ENCODE measurements at places on chromosomes 6 and 20.

DNA sequence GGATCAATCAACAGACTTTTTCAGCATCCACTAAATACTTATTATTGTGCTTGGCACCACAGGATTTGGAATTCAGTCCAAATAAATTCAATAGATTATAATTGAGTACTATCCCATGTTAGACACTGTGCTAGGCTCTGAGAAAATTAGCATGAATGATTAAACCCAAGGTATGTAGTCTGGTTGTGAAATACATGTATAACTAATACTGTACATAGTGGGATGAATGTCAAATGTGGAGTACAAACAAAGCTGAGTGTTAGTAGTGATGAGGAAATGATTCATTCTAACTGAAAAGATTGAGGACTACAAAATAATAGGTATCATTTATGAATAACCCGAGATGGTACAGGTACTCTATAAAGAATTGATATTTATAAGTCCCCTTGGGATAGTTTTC is 111.9 kb upstream of the FLRT3 start:
- no peak for DNase-seq

- DNase-seq: no peak
Measured at GRCh38 chr6:12075067-12075563, 63.0 kb downstream of the HIVEP1 start.

DNA sequence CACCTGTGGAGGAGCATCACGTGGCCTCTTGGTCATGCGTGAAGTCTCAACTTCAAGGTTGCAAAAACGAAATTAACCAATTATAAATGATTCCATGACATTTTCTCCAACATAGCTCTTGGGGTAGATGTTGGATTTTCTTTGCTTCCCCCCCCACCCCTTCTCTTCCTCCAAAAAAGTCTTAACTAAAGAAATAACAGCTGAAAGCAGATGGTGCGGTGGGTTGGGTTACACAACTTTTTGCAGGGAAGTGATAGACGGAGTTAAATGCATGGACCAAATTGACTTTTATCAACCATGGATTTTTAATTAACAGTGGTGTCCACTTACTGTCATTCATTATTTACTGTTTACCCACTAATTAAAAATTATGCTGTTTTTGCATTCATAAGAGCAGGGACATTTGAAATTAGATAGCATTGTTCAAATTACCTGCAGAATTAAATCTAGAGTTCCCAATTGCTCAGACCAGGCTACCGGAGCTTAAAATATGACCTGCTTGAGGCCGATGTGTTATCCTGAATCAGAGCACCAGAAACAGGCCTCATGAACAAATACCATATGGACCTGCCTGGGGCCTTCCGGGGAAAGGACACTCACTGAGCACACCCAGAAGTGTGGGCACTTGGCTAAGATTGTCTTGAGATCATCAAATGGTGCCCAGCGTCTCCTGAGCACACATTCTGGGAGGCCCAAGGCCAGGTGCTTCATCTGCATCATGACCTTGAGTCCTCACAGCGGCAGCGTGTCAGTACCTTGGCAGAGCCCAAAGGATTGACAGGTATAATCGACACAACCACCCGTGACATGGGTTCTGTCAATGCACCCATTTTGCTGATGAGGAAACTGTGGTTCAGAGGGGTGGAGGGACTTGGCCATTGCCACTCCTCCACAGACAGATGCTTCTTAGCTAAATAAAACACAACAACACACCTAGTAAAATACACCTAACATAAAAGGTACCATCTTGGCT is 41.5 kb downstream of the APCDD1L start:
- no peak for DNase-seq

DNA sequence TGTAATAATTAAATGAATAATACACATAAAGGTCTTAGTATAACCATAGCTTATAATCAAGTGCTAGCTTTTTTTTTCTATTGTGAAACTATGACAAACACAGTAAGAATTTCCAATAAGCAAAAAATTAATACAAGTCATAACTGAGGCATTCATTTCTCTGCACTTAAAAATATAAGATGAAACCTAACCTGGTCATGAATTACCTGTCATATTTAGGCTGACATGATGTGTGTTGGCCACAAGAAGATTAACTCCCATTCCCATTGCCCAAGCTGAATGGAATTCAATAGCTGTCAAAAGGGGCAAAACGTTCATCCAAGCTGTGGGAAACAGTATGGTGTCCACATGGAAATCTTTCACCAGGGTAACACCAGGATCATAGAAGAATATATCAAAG is 5.4 kb downstream of the VNN2 start:
- no peak for DNase-seq

DNA sequence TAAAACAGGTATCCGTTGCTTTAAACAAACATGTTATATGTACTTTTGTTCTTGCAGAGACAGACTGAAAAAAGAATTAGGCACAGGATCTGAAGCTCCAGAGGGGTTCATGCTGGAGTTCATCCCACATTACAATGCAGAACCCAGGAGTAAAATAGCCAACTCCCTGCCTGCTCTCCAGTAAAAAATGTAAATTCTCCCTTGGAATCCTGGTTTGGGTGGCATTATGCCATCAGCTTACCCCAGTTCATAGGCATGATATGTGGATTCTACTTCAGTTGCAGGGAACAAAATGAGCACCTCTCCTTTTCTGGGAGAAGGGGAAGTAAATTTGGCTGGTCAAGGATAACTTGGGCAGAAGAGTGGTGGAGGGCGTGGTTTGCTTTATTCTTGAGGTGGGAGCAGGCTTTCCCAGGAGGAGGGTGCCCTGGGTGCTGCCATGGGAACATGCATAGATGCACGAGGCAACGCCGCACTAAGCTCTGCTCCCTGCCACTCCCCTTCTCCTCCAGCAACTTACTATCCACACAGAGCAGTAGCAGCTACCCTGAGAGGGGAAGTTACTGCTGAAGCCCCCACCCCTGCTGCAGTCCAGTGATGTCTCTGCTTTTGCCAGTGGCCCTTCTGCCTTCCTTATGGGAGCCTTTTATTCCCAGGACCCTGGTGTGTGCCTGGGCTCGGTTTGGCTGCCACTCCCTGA is 71.6 kb upstream of the GLP1R start:
- no peak for DNase-seq
